ENCODE measurements at places on chromosomes 7 and 10. TPM values are rescaled to one million over a fixed set of nuclear protein-coding genes. Genes with fewer than 3 reads are reported as not detected.

DNA sequence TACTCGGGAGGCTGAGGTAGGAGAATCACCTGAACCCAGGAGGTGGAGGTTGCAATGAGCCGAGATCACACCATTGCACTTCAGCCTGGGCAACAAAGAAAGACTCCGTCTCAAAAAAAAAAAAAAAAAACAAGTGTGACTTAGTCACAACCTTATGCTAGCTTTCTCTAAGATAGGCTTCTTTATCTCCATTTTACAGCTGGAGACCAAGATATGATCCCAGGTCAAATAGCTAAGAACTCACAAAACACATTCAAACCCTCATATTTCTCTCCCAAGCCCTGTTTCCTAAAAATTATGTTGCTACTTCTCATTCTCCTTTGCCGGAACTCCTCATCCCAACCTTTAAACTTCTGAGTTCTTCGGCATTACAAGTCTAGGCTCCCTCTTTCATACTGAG is 13.0 kb upstream of the DHTKD1 start:
- no peak for DNase-seq
- no peak overlapping the region for H3K27ac ChIP-seq
- H3K36me3 ChIP-seq, result no peaks in the 10 kb centered on the region
- peaks cover 22% of the 10 kb centered on the region for H3K4me1 ChIP-seq

Gene OLAH
- not detected for polyA plus RNA-seq

Gene ZNF107
- 37.3 TPM for polyA plus RNA-seq

Gene ZNF804B
- not detected for polyA plus RNA-seq

Gene SFTPD
- not detected for polyA plus RNA-seq

DNA sequence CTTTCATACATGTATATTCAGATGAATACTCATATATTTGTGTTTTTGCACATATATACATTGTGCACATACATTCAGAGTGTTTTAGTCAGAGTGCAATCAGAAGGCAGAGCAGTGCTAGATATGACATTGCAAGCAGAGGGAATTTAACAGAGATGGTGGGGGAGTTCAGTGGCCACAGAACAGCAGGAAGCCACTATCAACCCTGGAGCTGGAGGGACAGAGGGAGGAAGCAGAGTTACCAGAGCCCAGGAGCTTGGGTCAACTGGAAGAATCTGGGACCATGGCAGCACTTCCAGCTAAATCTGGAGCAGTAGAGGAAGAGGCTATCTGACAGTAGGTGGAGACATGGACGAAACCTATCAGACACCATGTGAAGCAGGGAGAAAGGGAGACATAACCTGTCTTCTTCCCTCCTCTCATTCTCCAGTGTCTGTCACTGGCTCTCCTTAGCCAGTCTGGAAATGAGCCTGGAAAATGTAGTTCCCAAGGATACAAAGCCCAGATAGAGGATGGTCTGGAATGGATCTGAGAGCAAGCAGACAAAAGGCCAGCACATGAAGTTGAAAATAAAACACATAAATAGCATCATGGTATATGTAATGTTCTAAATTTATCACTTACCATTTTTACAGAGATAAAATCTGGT is 33.6 kb upstream of the HERPUD2 start:
- H3K4me3 ChIP-seq, result peak overlapping the region; percentile 70
- no peaks in the 10 kb centered on the region for H3K27me3 ChIP-seq
- H3K4me1 ChIP-seq, result peaks cover 70% of the 10 kb centered on the region
- peak overlapping the region; percentile 100 for H3K27ac ChIP-seq

DNA sequence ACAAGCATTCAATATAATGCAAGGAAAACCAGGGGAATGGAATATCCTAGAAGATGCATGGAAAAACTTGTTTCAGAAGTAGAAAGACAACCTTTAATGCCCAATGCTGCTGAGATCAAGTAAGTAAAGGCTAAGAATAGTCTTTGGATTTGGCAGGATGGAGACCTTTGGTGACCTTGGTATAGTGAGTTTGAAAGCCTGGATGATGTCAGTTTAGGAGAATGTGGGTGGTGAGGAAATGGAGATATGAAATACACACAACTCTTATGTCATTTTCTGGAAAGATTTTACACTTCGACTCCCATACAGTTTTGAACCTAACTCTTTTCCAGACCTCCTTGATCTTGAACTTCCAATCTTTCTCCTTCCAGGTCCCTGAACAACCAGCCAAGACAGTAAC is 185.7 kb downstream of the TFEC start:
- DNase-seq, result no peak
- no peak overlapping the region for H3K27ac ChIP-seq
- no peaks in the 10 kb centered on the region for H3K4me1 ChIP-seq

- no peak for DNase-seq
- H3K27ac ChIP-seq, result no peak overlapping the region
- peaks cover 14% of the 10 kb centered on the region for H3K4me1 ChIP-seq
- H3K36me3 ChIP-seq, result peaks cover 4% of the 10 kb centered on the region
These were observed 55.0 kb downstream of the PRTFDC1 start for GRCh38 chr10:24897326-24897926.

Gene GRID1
- not detected for polyA plus RNA-seq

Data from naive B cell (primary cell).